ENCODE measurements at places on chromosomes 5 and 9.

GRCh38 chr9:75990156-75990555 lies 99.7 kb downstream of the PCSK5 start:
- no peak for DNase-seq

GRCh38 chr5:172443441-172444109 lies 10.8 kb downstream of the SH3PXD2B start:
- DNase-seq, result no peak

- no peak for DNase-seq
Observed at GRCh38 chr5:25160891-25161290, 516.1 kb upstream of the CDH10 start.

GRCh38 chr5:102959055-102959454 lies 160.9 kb downstream of the GIN1 start:
- DNase-seq, result no peak

- no peak for DNase-seq
Observed at GRCh38 chr9:92308893-92309292, 15.4 kb upstream of the IARS1 start.

DNA sequence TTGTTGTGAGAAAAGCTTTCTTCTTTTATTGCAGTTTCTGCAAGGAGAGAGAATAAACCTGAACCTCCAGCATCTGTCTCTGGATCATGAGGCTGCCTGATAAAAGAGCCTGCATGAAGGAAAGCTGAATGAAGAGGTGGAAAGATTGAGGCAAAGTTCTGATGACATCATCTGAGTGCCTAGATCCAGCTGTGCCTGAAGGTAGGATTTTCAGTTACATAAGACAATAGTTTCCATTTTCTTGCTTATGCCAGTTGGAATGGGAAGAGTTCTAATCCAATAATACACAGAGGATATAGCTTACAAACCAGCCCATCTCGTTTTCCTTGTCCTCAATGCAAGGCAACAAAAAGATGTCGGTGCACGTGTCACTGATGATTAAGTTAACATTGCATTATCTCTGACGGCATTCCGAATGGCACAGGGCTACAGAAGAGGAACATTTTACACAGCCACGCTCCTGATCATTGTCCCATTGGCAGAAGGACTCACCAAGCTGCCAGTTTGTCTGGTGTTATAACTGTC lies 105.5 kb upstream of the ERCC6L2 start:
- DNase-seq, result no peak

GRCh38 chr5:159878988-159879471 lies 37.3 kb upstream of the ADRA1B start:
- no peak for DNase-seq

DNA sequence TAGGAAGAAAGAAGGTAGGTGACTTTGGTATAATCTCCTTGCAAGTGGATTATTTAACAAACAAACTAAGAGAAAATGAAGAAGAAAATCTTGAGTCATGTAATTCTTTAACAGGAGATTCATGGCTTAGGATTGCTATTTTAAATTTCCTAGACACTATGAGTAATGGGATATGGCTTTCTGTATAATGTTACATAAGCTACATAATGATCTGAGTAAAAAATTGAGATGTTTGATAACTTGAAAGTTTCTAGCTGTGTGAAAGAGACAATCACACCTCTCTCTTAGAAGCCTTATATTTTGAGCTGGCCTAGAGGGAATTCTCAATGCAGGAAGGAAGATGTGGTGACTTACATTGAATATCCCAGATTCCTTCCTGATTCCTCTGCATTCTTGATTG lies 92.5 kb downstream of the CDH9 start:
- no peak for DNase-seq

DNA sequence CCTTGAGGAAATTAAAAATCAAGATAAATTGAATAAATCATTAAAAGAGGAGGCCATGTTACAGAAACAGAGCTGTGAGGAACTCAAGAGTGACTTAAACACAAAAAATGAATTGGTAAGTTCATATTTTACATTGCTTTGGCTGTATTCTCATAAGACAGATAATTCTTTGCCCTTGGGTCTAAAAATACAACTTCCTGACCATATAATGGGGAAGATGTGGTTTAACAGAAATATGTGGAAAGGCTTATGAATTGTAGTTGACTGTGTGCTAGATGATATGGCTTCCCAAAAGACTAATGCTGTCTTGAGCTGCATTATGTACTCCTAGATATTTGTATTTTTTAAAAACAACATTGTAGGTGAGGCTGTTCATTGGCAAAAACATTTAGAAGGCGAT lies 33.1 kb downstream of the CNTRL start:
- DNase-seq, result no peak

DNA sequence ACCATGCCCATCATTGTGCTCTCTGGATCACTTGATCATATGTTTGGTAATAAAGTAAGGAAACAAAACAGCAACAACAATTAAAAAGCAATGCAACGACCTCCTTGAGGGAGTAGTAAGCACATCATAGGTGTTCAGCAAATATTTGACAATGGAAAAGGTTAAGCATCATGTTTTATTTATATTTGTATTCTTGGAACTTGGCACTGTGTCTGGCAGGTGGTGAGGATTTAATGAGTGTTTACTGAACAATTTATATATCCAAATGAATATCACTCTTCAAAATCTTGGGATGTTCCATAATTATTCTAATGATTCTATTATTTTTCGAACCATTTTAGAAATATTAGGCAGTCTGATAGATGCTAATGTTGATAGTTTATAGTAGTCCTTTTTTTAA lies 6.2 kb downstream of the PIP5K1B start:
- no peak for DNase-seq

DNA sequence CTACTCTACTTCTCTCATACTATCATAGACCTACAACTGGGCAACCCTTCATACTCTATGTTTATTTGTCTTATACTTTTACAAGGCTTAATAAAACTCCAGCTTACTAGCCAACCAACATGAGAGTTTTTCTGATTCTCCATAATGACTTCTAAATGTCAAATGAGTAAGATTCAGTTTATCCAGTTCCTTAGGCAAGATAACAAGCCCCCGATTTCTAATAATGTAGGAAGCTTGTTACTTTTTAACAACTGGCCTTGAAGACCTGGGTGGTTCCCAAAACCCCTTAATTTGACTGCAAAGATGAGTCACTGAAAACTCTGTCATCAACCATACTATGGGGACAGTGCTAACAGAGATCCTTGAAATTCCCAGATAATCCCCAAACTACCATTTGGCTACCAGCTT lies 294.6 kb upstream of the ACTBL2 start:
- DNase-seq, result no peak

- DNase-seq, result no peak
Observed at GRCh38 chr5:31502506-31502905, 29.4 kb downstream of the DROSHA start.

DNA sequence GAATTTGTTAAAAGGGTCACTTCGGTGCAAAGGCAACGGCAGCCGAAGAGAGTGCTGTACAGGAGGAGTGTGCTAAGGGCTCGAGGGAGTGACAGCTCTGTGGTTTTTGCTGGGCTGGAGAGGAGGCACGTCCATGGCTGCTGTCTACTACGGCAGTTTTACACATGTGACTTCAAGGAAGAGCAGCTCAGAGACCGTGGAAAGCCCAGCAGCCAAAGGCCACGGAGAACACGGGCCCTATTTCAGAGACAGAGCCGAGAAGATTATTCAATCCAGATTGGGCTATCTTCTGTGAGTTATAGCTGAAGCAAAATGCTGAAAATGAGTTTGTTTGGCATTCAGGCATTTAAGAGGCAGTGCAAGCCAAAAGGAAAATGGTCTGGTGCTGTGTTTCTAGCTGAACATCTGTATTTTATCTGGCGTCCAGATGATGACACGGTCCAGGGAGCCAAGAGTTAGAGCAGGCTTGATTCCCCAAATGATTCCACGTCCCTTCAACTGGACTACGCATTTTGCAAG lies 96.4 kb downstream of the RFK start:
- DNase-seq, result no peak

GRCh38 chr5:178381921-178382695 lies 149.5 kb upstream of the PHYKPL start:
- no peak for DNase-seq

- DNase-seq, result no peak
Observed at GRCh38 chr9:117511852-117512481, 97.1 kb upstream of the ASTN2 start.

- DNase-seq, result no peak
Observed at GRCh38 chr9:120265791-120266190, 314.2 kb downstream of the CDK5RAP2 start.

GRCh38 chr9:21598749-21599148 lies 116.6 kb upstream of the IFNE start:
- no peak for DNase-seq

DNA sequence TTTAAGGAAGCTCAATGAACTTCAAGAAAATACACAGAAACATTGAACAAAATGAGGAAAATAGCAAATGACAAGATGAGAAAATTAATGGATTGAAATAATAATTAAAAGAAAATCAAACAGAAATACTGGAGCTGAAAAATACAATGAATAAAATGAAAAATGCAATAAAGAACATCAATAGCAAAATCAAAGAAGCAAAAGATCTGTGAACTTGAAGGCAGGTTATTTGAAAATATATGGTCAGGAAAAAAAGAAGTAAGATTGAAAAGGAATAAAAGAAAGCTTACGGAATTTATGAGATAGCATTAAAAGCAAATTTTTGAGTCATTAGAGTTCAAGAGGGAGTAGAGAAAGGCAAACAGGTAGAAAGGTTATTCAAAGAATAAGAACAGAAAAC lies 42.4 kb downstream of the CERT1 start:
- no peak for DNase-seq

- DNase-seq, result no peak
Observed at GRCh38 chr5:43000914-43001313, 39.2 kb downstream of the ANXA2R start.

DNA sequence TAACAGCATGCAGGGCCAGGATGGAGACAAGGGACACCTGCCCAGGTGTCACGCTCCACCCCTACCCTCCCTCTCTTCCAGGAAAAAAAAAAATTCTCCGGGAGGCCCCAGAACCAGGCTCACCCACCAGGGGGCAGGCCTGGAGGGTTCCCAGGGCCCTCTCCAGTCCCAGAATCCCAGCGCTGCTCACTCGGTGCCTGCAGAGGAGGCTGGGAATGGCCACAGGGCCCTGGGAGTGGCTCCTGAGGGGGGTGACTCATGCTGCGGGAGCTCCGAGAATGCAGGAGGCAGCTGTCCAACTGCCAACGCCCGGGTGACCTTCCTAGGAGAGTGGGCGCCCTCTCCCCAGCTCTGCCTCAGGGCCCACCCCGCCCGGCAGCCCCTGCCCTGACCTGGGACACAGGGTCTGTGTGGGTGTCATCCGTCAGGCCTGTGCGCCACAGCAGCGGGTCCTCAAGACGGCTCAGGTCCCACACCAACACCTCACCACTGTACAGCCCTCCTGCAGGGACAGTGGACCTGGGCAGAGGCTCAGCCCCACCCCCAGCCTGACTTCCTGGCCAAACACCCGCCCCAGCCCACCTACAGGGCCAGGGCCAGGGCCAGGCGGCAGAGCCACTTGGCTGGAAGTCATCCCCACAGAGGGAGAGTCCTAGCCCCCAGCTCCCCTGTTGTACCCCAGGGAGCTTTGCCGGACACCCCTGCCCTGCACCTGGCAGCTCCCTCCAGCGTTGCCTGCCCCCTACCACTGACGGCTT lies 21.2 kb downstream of the DYNC2I2 start:
- DNase-seq, result no peak

Data from stimulated activated naive CD4-positive, alpha-beta T cell (primary cell).